ENCODE measurements at places on chromosomes 7 and 10. TPM values are rescaled to one million over a fixed set of nuclear protein-coding genes. Genes with fewer than 3 reads are reported as not detected.

DNA sequence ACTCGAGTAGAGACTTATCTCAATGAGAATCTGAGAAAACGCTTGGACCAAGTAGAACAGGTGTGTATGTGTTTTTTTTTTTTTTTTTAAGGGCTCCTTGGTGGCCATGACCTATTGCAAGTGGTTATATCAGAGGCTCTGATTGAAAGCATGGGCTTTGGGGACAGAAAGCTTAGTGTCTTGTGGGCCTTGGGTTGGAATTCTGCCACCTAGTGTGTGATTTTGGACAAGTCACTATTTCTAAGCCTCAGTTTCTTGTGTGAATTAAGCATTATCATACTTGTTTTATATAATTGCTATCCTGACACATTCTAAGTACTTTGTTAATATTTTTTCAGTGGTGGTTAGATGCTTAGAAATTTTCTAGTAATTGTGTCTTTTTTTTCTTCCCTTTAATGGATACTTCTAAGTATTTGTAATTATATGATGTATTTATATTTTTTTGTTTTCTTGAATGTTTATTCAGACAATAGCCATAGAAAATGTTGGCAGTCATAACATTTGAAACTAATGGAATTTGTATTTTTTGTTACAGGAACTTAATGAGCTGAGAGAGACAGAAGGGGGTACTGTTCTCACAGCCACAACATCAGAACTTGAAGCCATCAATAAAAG lies 33.1 kb downstream of the SMC3 start:
- DNase-seq = peak; percentile 36

DNA sequence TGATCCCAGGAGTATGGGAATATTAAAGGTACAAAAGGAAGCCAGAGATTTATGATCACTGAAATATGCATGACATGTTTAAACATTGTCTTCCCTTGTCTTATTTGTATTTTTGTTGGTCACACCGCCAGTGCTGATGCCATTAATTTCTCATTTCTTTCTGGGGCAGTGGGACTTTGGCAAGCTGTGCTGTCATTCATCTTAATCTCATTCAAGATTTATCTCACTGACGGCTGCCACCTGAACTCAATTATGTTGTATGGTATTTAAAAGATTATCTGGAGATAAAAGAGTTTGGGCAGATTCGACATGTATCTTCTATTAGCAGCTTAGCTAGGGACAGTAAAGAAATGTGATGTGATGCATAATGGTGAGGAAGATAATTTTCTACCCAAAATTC lies 284.9 kb upstream of the PLXDC2 start:
- DNase-seq = no peak

The NOM1 gene
- 25.1 TPM for total RNA-seq

The OR9A2 gene
- not detected for total RNA-seq

GRCh38 chr7:82291931-82292330 lies 151.6 kb downstream of the CACNA2D1 start:
- DNase-seq = no peak

- DNase-seq = no peak
Observed at GRCh38 chr10:108582387-108582786, 1340.9 kb downstream of the XPNPEP1 start.
